Right atrium auricular region (tissue), 2 donors: ENCODE measurements at places on chromosomes 5 and 9. TPM values are rescaled to one million over a fixed set of nuclear protein-coding genes. Genes with fewer than 3 reads are reported as not detected.
A peak's percentile ranks its signal among the peaks of the same experiment; 100 is the strongest.

DNA sequence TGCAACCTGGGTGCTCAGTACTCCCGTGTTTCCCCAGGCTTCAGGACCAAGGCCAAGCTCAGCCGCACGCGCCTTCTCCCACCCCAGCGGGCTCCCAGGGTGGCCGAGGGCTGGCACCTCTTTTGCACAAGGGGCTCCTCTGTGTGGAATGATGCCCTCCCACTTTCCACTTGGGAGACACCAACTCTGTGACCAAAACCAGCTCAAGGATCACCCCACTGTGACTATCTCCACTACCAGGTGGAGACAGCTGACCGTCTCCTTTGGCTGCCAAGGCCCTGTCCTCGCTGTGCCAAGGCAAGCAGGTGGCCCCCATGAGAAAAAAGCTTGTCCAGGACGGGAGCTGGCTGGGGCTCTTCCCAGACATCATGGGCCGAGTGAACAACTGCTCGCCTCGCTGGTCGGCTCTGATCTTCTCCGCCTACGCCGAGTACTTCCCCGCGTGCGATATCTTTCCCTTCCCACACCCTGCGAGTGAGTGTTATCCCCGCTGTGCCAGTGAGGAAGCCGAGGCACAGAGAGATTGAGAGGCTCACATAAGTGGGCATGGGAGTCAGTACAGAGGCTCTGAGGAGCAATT lies 132.8 kb downstream of the ZNF354C start:
- DNase-seq: no peak

- no peak for DNase-seq
These were observed 68.1 kb downstream of the NIPBL start for GRCh38 chr5:36944607-36945225.

DNA sequence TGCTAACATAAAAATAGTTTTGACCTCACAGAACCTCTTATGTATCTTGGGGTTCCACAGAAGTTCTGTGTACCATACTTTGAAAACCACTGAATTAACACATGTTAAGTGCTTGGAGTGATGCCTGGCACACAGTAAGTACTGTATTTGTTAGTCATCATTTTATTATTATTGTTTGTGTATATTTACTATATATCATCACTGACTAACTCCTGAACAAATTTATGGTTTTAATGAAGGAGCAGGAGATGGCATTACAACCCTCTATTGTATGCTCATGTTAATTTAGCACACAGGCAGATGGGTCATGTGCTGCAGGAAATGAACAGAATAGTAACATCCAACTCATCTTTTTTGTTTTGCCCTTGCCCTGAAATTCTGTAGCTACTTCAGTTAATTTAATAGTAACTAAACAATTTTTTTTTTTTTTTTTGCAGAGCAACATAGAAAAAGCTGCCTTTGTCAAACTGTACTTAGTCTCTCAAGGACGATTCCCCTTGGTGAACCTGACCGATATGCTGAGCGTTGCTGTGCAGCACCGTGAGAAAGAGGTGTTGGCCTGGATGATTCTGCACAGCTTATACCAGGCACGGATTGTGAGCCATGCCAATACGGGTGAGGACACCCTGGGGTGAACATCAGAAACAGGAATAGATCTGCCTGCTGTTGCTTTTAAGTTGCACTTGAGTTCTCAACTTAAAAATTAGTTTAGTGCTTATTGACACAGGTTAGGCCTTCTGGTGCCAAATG lies 45.4 kb downstream of the HACD4 start:
- DNase-seq: no peak

DNA sequence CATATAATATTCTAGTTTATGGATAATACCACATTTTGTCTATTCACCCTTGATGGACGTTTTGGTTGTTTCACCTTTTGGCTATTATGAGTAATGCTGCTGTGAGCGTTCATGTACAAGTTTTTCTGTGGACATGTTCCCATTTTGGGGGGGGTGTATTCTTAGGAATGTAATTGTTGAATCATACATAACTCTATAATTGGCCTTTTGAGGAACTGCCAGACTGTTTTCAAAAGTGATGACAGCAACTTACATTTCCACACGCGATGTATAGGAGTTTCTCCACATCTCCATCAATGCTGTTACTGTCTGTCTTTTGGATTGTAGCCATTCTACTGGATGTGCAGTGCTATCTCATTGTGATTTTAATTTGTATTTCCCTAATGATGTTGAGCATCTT lies 69.8 kb downstream of the SLC46A2 start:
- DNase-seq: no peak

DNA sequence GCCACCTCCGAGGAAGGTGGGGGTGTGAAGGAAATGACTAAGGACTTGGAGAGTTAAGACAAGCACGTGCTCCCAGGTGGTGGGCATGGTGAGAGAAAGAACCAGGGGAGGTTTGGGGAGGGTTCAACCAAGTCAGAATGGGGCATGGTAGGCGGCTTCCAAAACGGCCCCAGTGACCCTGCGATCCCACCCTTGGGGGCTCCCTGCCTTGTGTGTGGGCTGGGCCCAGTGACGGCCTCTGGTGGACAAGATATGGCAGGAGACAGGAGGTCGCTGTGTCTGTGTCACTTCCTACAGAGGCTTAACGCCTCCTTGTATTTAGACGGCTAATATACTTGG lies 51.3 kb upstream of the IRX4 start:
- no peak for DNase-seq

Gene CMYA5
- 1,662 TPM for total RNA-seq

DNA sequence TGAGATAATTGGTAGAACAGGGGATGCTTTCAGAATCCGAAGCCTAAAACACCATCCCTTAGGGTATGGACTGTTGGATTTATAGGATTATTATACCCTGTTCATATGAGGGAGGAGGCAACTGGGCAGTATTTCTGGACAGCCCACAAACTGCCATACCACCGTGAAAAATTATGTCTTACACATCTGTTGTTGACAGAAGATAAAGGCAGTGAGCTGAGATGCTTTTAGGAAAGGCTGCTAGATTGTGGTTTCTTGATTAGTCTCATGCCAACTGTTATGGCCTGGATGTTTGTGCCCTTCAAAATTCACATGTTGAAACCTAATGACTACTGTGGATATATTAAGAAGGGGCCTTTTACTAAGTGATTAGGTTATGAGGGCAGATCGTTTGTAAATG lies 83.7 kb upstream of the DHFR start:
- DNase-seq: no peak

- no peak for DNase-seq
These were observed 95.0 kb downstream of the C5orf15 start for GRCh38 chr5:133873449-133873848.

Gene ORM2
- total RNA-seq: not detected

DNA sequence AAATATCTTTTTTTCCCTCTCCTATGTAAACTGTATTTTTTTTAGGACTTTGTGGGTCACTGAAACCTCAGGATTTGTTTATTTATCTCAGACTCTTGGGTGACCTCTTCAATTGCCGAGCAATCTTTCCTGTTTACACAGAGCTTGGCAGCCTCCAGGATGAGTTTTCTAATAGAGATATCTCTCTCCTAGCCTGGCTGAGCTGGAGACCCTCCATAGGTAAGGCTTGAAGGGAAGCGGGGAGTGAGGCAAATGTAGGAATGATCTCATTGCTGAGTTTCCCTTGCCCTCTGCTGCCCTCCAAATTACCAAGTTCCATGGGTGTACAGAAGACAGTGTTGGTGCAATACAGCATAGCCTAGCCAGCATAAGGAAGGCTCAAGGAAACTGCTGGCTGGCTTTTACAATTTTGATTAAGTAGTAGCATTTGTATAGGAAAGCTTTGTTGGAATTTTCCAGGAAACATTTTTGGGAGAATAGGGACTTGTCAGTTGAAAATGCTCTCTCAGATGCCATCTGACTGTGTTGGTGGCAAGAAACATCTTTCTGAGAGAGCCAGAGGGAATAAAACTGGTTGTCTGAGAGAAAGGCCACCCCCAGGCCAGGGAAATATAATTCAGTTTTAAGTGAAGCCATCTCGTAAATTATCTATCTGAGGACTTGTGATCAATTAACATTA lies 116.0 kb downstream of the NMUR2 start:
- no peak for DNase-seq

Gene HNRNPA0
- 8.6 TPM for total RNA-seq

Gene ANXA2R
- not detected for total RNA-seq

GRCh38 chr9:36659500-36659899 lies 86.8 kb downstream of the MELK start:
- DNase-seq: no peak

Gene ALDH1A1
- total RNA-seq: 32.2 TPM

Gene ADRB2
- 7.7 TPM for total RNA-seq

DNA sequence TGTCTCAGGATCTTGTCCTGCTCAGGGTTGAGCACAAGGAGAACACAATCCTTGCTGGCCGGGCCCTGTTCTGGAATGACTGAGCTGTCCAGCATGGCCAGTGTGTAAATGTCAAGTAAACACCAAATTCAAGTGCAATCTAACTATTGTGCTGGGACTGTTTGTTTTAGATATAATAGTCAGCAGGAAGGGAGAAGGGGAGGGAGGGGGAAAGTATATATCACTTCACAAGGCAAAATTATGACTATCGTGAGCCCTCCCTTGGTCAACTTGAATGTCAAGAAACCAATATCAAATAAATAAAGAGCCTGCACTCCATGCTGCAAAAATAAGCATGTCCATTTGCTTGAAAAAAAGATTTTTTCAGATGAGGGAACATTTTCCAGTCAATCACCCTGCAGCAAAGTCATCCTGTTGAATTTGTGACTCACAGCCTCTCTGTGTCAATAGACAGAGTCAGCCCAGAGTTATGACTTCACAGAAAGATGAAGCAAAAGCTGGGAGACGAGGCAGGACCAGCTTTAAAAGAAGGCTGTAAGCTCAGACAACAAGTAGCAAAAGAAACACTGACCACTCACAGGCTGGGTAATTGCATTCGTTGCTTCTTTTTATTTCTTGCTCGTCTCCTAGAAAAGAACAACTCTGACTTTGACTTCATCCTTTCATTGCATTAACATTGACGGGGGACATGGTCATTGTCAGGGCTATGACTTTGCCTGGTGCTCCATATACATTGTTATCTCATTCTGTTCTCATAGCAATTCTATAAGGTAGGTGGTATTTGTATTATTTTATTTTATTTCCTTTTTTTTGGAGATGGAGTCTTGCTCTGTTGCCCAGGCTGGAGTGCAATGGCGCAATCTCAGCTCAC lies 15.3 kb upstream of the KLF4 start:
- DNase-seq: peak; percentile 81

- DNase-seq: no peak
These were observed 5.5 kb downstream of the ENG start for GRCh38 chr9:127848756-127849504.

Gene TUT7
- total RNA-seq: 20.2 TPM

DNA sequence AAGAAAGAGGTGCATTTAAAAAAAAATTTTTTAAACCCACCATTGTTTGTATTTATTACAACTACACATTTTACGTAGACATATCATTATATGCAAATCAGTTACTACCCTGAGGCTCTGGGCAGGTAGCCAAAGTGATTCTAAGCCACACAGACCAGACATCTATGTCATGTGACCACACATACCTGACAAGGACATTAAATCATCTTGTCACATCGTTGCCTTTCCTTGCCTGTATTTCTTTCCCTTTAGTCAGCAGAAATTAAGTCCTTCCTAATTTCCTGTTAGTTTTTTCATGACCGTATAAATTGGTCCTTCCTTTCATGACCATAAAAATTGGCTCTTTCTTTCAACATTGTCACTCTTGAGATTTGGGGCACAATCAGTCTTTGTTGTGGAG lies 134.2 kb upstream of the MARCHF11 start:
- DNase-seq: no peak

- no peak for DNase-seq
These were observed 7.0 kb downstream of the HDHD3 start for GRCh38 chr9:113369855-113370140.

Gene ZNF474
- total RNA-seq: not detected

DNA sequence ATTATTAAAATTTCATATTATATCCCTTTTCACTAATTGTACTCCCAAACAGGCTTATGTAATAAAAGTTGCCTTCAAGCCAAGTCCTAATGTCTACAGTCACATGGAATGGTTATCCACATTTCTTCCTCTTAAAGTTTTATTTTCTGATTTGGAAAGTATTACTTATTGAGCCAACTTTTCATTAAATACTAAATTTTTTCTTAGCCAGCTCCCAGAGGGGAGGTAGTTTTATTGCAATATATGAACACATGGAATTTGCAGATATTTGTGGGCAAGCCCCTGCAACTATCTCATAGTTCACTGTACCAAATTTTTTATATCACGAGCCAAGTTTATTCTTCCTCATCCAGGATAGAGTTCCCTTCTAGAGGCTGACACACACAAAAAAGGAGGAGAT lies 332.8 kb upstream of the PTGER4 start:
- no peak for DNase-seq

DNA sequence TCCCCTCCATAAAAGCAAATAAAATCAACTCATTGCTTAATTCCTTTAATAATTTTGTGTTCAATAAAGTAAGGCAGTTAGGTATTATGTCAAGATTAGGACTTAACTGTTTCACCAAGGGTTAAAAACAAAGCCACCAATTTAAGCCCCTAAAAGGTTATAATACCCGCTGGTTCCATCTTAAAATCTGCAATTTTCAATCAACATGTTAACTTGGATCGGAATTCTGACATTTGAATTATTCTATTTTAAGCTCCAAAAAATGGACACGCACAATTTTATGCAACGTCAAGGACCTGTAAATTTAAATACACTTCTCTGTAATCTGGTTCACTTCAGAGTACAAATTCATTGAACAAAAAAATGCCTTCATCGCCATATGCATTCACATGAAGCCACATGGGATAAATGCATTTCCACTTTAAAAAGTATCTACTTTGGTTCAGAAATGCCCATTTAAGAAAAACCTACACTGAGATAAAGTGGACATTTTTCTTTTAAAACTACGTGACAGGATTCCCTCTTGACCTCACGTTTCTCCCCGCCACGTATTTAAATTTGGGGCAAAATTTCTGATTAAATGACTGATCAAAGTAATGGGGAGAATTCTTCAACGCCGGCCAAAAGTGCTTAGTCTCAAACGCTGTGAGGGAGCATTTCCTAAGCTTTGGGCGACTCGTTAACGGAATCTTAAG lies 721 bp downstream of the GIN1 start:
- DNase-seq: no peak

- no peak for DNase-seq
These were observed 27.2 kb upstream of the ZNF608 start for GRCh38 chr5:124773315-124774311.

DNA sequence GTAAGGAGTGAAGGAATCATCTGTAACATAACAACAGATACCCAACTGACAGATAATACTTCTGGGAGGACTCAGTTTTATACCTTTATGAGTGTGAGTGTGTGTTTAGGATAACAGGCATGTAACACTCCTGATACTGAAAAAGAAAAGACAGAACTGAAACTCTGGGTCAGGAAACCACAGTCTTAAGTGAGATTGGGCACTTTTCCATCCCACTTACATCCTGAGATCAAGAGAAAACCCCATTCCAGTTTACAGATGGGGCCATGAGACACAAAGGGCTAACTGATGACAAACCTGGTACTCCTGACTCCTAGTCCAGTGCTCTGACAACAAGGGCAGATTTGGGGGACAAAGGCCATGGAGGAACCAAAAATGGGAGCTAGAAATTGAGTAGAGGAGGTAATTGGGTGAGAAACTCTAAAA lies 18.0 kb downstream of the IL5 start:
- no peak for DNase-seq

GRCh38 chr9:95989297-95989696 lies 113.8 kb downstream of the ERCC6L2 start:
- DNase-seq: no peak

- DNase-seq: no peak
These were observed 320.3 kb downstream of the DMAC1 start for GRCh38 chr9:7479300-7479699.

Gene FGF1
- total RNA-seq: 47.9 TPM

Gene SPOCK1
- total RNA-seq: 84.5 TPM

GRCh38 chr5:171444582-171444981 lies 25.1 kb downstream of the FGF18 start:
- DNase-seq: no peak
